Stimulated activated CD8-positive, alpha-beta memory T cell treated with anti-CD3 and anti-CD28 coated beads, Interleukin-7, amount 100 ng/mL, for 1 hour (primary cell): ENCODE measurements at places on chromosomes 12 and 14.

- DNase-seq: no peak
These were observed 1.8 kb upstream of the FBXO21 start for GRCh38 chr12:117192057-117192456.

GRCh38 chr14:33475623-33476022, 475.3 kb downstream of the EGLN3 start:
- no peak for DNase-seq

GRCh38 chr12:113248842-113249435, 27.7 kb downstream of the TPCN1 start:
- no peak for DNase-seq

- DNase-seq: no peak
These were observed 22.5 kb downstream of the CABP1 start for GRCh38 chr12:120662879-120663278.

DNA sequence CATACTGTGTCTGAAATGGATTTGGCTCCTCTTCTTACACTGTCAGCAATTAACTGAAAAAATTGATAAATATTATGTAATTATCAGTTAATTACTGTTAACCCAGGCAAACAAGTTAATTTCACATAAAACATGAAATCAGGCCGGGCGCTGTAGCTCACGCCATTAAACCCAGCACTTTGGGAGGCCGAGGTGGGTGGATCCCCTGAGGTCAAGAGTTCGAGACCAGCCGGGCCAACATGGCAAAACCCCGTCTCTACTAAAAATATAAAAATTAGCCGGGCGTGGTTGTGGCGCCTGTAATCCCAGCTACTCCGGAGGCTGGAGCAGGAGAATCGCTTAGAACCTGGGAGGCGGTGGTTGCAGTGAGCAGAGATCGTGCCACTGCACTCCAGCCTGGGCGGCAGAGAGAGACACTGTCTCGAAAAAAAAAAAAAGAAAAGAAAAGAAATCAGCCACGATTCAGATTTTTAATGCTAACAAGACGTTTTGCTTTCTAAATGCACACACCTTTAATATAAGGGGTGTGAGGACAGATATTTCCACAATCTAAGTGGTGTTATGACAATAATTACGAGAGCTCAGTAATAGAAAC, 473 bp upstream of the TMEM19 start:
- DNase-seq: no peak

DNA sequence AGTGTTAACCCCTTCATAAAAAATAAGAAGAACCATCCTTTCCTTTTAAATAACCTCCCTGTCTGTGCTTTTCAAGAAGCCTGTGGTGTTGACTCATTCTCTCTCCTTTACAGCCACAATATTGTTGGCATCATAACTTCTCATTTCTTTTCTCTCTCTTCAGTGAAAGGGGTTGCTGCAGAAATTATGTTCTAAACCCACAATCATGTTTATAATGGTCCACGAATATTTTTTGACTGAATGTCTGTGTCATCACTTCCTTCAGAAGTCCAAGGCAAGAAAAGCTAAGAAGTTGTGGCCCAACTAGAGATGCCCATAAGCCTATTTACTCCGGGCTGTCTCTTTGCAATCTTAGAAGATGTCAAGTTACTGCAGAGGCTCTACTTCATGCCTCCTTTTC, 488.3 kb downstream of the APAF1 start:
- no peak for DNase-seq

DNA sequence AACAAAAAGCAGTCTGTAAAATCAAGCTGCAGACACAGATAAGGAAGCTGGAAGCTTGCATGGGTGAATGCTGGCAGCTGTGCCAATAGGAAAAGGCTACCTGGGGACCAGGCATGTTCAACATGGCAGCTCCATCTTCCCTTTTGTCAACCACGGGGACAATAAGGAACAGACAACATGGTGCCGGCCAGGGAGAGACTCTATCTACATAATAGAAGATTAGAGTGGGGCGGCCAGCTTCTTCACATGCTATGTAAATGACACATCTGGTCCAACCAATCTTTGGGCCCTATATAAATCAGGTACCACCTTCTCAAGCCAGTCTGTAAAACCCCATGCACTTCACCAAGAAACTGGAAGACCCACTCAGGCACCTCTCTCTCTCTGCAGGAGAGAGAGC, 157.6 kb downstream of the SUDS3 start:
- DNase-seq: no peak

GRCh38 chr14:83071888-83072501, 1538.3 kb upstream of the SEL1L start:
- no peak for DNase-seq

DNA sequence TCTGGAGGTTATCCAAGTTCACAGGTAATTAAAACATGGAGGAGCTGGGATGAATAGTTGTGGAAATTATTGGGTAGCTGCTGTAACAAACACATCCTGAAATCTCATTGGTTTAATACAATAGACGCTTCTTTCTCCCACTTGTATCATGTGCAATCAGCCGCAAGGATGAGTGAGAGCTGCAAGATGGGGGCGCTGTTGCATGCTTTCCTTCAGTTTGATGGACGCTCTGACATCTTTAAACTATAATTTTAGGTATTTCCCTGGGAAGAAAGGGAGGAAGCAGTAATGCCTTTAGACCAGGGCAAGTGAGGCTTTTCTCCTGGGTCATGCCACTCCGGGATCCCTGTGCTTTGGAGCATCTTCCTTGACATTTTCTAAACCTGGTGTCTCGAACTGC, 178.7 kb downstream of the PAWR start:
- DNase-seq: no peak

DNA sequence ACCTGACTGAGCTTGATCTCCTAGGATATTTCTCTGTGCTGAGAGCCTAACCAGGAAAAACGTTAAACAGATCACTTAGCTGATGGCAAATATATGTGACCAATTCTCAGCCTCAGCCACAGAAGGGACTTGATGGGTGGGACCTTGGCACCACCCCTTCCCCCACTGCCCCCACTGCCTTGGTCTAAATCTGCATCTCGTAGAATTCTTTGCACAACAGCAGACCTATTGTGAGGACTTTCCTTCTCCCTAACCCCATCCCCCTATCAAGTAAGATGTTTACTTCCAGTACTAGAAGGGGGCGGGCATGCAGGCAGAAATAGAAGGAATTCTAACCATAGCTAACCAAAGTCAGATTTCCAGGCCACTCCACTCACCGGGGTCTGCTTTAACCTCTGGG, 313.2 kb downstream of the PCNX1 start:
- DNase-seq: no peak

DNA sequence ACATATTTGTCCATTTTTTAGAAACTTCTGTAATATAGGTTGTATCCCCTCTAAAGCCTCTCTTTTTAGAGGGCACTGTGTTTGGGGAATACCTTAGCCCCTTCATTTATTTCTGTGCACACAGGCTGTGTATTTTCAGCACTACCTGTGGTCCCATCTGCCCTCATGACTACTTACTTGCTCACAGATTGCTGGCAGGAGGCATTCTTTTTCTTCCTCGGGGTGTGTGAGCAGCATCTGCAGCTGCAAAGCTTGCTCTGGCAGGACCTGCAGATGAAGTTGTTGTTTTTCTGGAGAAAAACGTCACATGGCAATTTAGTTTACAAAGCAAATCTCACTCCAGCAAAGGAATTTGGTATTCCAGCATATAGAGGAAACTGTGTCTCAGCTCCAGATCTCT, 24.3 kb downstream of the ANG start:
- no peak for DNase-seq

GRCh38 chr14:76208340-76208739, 56.6 kb downstream of the GPATCH2L start:
- no peak for DNase-seq

DNA sequence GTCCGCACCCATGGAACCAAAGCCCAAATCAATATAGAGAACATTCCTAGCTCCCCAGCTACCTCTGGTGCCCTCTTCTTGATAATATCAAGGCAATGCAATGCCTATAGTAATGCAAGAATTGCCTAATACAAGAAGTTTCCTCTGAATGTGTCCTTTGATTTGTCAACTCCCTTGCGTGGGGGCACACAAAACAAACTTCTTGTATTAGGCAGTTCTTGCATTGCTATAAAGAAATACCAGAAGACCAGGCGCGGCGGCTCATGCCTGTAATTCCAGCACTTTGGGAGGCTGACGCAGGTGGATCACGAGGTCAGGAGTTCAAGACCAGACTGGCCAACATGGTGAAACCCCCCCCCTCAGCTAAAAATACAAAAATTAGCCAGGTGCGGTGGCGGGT, 10.4 kb upstream of the ITPK1 start:
- no peak for DNase-seq
